ENCODE measurements at places on chromosomes 5 and 9.
A peak's percentile ranks its signal among the peaks of the same experiment; 100 is the strongest.

DNA sequence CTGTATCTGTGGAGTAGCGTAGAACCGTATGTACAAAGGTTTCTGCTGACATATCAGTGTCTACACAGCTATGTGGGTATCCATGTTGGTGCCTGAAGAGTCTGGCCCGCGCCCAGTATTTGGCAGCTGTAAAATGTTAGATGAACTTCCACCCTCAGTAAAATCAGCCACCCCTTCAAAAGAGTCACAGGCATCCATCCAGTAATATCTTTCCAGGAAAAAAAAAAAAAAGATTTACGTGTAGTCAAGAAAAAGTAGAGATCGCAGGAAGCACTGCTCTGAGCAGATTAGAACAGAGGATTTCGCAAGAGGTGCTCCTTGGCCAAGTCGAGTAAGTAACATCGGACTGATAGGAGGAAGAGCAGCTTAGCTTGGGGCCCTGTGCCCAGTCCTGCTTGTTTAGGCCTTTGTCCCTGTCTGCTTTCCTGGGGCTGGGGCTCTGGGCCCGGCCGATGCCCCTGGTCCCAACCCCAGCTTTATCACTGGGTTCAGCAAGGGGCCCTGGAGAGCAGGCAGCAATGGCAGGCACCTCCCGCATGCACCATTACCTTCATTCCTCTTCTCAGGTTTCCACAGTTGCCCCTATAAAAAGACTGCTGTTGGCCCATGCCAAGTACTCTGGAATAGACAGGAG lies 21.2 kb downstream of the DAPK1 start:
- no peak for DNase-seq

DNA sequence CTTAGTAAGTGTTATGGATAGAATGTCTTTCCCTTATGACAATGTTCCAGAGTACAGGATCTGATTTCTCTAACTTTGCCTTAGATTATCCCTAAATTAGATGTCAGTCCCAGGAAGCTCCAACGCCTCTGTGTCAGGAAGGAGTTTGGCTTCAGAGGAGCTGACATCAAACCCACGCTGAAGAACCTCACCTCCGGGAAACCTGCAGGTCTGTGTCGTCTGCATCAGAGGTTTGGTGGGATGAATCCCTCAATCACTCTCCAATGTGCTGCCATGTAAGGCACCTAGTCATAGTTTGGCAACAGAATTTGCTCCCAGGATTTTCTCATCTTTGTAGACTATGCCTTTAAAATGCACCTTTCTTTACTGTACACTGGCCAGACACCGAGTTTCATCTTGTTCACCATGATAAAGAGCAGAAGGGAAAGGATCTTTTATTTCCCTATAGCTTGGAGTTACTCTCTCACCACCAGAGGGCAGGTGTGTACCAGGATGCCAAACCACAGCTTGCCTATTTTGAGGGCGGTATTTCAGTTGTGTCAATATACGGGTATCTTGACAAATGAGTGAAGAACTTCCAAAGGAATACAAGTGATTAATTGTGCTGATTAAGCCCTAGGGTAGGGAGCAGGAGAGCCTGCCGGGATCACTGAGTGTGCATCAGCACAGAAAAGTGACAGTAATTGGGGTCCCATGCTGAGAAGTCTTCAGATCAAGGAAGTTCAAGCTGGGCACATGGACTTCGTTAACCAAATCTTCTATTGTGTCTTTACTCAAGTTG lies 23.4 kb downstream of the MINAR2 start:
- no peak for DNase-seq

DNA sequence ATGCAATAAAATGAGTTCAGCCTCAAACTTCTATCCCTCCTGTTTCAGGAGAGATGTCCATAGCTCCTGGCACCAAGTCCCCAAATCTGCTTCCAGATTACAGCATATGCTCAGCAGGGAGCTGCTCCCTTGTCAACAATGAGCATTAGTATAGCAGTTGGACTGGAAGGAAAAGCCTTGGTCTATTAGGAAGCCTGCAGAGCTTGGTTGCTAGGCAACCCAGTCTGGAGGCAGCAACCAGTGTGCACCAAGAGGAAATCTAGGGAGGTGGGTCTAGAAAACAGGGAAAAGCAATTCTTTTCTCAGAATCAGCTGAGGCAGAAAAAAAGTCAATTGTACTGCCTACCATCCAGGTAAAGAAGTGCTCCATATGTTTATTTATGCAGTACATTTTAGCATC lies 229.5 kb upstream of the NMUR2 start:
- DNase-seq = no peak

DNA sequence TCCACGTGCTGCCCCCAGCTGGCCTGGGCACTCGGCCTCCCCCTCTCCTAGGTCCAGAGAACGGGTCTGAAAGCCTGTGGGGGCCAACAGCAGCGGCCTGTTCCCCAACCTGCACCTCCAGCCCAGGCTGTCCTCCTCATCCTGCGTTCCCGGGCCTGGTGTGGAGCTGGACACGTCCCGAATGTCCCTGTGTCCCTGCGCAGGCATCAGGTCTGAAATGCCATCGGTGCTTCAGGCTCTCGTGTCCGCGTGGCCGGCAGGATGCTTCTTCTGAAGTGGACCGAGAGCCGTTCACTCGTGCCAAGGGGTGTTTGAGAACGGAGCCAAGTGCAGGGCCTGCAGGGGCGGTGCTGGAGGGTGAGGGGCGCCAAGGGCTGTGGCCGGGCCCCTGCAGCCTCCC lies 24.7 kb upstream of the UBAC1 start:
- DNase-seq = no peak

- no peak for DNase-seq
Observed at GRCh38 chr5:128349044-128349858, 188.8 kb downstream of the FBN2 start.

- DNase-seq = no peak
Observed at GRCh38 chr5:95821110-95822021, 1.2 kb downstream of the GLRX start.

GRCh38 chr9:129781981-129782380 lies 21.0 kb upstream of the TOR1B start:
- no peak for DNase-seq

- DNase-seq = peak; percentile 52
Observed at GRCh38 chr5:175922192-175922885, 45.8 kb downstream of the THOC3 start.

- DNase-seq = no peak
Observed at GRCh38 chr5:18745988-18746615, 1111.8 kb downstream of the TAF11L14 start.

GRCh38 chr5:154779105-154779504 lies 23.9 kb downstream of the LARP1 start:
- no peak for DNase-seq

GRCh38 chr5:150503977-150504620 lies 3.8 kb upstream of the NDST1 start:
- DNase-seq = no peak

- DNase-seq = no peak
Observed at GRCh38 chr5:176180339-176180738, 57.9 kb upstream of the SIMC1 start.

DNA sequence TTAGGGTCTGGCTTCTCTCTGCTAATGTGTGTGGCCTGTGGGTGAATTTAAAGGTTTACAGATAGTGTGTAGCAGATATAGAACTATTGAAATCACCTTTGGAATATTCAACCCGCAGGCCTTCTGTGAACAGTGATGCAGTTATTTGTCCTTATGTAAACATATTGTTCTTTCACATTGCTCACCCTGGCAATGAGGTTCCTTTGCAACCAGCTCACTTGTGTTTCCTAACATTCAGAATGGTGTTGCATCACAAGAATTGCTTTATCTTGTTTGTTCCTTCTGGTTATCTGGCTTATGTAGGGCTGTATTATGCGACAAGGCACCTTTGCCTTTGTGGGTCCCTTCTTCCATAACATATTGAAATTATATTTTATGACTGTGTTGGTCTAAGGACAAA lies 370.3 kb downstream of the NNT start:
- DNase-seq = no peak

GRCh38 chr9:101435601-101436079 lies at the start of gene ALDOB:
ALDOB (minus strand) TSS chr9:101435774; CDS start chr9:101430887, 4,887 bp downstream.
- no peak for DNase-seq

- DNase-seq = no peak
Observed at GRCh38 chr5:177426566-177427210, at the start of gene GRK6. GRK6 (plus strand) TSS chr5:177426676; CDS start chr5:177426846, 170 bp downstream.

GRCh38 chr5:173866858-173867679 lies 21.1 kb upstream of the CPEB4 start:
- DNase-seq = no peak

DNA sequence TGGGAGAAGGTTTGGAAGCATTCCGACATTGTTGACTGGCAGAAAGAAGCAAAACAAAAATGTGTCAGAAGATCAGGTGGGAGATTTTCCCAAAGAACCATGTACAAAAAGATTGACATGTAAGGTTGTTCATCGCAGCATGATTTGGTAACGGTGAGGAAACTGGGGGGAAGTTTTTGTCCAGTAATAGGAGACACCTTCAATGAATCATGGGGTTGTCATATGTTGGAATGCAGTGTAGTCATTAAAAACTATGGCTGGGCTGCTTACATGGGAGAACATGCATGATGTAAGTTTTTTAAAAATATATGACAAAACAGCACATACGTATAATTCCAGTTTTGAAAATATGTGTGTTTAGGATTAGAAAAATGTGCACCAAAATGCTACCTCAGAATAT lies 50.5 kb downstream of the HSD17B3 start:
- DNase-seq = no peak

- no peak for DNase-seq
Observed at GRCh38 chr5:171965745-171966144, 40.7 kb downstream of the FBXW11 start.

GRCh38 chr9:77218612-77219011 lies 41.3 kb downstream of the VPS13A start:
- DNase-seq = no peak

DNA sequence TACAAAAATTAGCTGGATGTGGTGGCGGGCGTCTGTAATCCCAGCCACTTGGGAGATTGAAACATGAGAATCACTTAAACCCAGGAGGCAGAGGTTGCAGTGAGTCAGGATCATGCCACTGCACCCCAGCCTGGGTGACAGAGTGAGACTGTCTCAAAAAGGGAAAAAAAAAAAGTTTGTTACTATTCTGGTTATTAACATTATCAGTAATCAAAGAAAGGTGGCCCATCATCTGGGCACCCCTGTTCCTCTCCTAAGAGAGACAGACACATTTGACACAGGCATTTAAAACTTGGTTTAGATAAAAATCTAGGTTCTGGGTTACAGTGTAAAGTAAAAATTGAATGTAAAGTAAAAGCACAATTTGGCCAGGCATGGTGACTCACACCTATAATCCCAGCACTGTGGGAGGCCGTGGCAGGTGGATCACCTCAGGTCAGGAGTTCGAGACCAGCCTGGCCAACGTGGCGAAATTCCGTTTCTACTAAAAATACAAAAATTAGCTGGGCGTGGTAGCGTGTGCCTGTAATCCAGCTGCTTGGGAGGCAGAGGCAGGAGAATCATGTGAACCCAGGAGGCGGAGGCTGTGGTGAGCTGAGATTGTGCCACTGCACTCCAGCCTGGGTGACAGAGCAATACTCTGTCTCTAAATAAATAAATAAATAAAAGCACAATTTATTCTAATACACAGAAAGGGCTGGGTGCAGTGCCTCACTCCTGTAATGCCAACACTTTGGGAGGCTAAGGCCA lies 16.7 kb upstream of the PHYHD1 start:
- DNase-seq = no peak

DNA sequence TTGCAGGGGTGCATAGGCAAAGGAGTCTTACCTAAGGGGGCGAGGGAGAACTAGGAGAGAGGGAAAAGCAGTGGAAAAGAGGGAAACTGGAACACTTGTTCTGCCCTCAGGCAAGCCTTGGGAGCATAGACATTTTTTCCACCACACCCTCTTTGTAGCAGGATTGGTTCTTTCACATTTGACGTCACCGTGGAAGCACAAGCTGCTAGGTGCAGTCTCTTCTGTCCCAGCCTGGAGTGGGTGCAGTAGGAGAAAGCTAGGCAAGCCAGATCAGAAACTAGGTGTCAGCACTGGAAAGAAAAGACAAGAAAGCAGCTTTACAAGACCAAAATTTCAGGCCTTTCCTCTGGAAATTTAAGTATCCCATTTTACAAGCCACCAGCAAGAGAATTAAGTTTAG lies 440.4 kb downstream of the EFNA5 start:
- DNase-seq = no peak

DNA sequence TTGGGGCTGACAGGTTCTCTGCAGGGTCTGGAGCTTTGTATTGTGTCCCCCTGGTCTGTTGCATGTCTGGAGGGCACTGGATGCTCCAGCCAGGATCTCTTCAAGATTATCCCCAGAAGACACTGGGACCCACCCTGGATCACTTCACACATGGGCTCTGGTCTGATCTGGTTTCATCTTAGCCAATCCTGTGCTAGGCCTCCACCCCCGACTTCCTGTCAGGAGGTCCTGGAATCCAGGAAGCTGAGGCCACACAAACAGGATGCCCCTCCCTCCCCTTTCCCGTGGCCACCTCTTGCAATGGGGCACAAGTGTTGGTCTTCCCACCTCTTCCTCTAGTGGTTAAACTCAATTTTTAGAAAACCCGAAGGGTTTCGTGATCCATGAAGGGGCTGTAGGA lies 242.6 kb upstream of the MVB12B start:
- no peak for DNase-seq

GRCh38 chr9:87062746-87063145 lies 115.4 kb upstream of the GAS1 start:
- DNase-seq = no peak

GRCh38 chr5:110354915-110355644 lies 371.4 kb downstream of the TMEM232 start:
- DNase-seq = no peak

- DNase-seq = no peak
Observed at GRCh38 chr9:131826966-131827525, 87.2 kb upstream of the RAPGEF1 start.

DNA sequence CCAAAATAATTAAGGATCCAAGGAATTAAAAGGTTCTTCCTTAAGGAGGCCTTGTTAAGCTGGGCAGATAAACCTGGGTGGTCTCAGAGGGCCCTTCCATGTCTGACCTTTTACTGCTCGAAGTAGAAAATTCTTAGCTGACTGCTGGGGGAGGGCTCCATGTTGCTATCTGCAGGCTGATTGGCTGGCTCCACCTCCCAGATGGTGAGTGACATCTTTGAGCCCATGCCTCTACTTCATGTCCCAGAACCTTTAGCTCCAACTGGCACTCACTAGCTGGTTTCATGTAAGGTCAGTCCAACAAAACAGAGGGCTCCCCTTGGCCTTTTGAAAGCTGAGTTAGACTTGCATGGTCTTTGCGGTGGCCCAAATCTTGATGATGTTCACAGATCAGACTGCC lies 188.2 kb downstream of the PAX5 start:
- no peak for DNase-seq

DNA sequence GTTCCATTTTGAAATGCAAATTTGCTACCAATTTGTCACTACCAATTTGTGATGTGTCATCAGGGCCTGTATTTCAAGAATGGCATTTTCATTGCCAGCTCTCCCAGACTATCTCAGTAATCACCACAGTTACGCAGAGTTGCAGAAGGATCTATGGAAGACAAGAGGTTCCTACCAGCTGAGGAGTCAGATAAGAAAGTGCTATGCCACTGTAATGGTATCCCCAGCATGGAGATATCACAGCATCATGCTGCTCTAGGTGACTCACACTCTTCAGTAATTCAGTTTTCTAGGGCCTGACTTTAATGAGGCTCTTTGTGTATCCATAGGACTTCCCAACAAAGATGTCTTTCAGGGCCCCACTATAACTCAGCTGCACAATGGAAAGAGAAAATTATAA lies 490.3 kb downstream of the ARHGEF28 start:
- DNase-seq = no peak

Data from vagina (tissue), 2 donors.